Progenitor cell of endocrine pancreas (in vitro differentiated cells): ENCODE measurements at places on chromosomes 6 and 20.

DNA sequence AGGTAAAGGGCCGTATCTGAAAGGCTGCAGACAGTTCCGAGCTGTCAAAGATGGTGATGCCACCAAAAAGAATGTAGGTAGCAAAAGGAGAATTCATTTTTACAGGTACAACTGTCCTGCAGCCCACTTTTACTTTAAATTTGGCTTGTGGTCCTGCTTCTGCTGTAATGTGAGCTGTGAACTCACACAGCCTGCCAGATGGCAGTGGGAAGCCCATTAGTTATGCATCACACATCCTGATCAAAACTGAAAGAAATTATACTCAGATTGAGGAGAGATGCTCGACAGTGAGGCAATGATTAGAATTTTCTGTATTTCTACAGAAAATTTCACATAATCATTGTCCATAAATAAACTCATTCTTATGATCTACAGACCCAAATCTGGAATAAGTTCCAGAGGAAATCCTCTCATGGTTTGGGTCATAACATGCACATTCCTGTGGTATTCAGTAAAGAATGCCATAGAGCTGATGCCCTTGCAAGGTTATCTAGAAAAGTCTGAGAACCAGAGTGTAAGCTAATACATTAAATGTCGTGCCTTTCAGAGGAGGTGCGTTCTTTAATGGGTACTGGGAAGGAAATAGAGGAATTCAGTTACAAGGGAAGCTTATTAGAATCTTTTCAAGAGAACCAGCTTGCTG, 23.9 kb upstream of the E2F3 start:
- DNase-seq, result no peak

DNA sequence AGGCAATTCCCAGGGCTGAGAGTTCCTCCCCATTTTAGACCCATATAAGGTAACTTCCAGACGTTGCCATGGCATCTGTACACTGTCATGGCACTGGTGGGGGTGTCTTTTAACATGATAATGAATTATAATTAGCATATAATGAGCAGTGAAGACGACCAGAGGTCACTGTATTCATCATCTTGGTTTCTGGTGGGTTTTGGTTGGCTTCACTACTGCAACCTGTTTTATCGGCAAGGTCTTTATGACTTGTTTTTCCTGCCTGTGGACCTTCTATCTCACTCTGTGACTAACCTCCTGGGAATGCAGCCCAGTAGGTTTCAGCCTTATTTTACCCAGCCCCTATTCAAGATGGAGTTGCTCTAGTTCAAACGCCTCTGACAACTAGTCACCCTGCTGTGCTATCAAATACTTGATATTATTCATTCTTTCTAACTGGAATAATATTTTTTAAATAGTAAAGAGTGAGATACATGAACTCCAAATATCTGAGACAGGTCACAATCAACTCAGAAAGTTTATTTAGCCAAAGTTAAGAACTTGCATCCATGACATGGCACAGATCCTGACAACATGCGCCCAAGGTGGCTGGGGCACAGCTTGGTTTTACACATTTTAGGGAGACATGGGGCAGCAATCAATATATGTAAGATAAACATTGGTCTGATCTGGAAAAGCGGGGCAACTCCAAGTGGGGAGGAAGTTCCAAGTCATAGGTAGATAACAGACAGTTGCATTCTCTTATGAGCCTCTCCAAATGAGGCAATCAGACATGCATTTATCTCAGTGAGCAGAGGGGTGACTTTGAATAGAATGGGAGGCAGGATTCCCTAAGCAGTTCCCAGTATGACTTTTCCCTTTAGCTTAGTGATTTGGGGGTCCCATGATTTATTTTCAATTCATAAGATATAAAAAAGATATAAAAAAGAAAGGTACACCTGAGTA, 1.2 kb upstream of the UFL1 start:
- no peak for DNase-seq

DNA sequence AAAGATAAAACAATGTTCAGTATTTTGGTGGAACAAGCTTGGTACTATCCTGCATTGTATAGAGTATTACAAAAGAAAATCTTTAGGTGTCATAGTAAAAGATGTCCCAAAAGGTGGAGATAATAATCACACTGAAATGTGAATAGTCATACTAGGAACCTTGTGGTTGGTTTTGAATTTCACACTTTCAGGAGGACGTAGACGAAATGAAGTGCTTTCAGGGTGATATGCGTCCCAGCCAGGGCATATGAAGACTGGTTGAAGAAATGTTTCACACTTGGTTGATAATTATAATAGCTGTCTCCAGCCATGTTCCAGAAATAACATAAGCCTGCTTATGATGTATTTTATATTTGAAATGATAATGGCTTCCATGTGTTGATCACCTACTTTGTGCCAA, 60.4 kb downstream of the SCAND1 start:
- DNase-seq, result no peak

DNA sequence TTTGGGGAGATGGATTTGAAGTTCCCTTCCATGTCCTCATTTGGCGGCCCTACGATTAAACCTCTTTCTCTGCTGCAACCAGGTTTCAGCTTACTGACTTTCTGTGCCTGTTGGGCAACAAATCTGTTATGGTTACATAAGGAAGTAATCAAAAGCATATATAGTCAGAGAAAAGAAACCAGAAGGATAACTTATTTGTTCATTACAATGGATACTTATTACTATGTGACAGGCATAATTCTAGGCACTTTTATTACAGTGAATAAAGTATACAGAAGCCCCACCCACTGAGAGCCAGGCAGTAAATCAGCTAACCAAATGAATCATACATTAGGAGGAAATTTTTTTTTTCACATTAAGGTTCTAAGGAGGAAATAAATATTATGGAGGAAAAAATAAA, 9.6 kb upstream of the TRIM31 start:
- DNase-seq, result no peak

DNA sequence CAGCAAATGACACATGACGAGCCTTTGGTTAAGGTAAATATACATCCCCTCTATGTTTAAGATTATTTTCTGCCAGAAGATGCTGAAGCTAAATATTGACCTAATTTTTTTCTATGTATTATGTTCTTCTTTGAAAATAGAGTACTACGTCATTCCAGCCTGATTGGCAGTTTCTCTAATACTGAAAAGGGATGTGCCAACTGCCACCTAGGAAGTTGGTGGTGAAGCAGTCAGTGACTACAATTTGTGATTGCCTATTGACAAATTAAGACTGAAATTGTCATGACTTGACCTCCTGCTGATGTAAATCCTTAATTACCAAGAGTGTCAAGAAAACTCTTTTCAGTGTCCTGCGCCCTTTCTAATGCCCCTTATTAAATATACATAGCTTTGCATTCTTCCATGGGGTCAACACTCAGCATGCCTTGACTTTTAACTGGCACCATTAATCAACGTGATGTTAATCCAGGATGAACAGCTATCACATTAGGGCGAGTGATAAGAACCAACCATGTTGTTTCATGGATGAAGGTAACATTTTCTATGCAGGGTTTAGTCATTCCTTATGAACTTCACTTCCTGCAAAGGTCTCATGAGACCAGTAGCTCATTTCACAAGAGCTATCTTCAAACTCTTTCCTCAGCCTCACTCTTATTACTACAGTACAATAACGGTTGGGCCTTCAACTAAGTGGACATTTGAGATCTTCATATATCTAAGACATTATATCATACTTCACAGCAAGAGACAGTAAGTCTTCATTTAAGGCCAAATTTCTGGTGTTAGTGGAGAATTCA, 22.5 kb upstream of the SGK1 start:
- no peak for DNase-seq

GRCh38 chr6:11815231-11815630, 36.6 kb upstream of the ADTRP start:
- DNase-seq, result no peak

- no peak for DNase-seq
These were observed 3.8 kb downstream of the DIDO1 start for GRCh38 chr20:62922451-62922921.

- DNase-seq, result no peak
These were observed 68.0 kb upstream of the KCNQ5 start for GRCh38 chr6:72553531-72554511.

- no peak for DNase-seq
These were observed 59.4 kb downstream of the GFOD1 start for GRCh38 chr6:13427801-13428582.

DNA sequence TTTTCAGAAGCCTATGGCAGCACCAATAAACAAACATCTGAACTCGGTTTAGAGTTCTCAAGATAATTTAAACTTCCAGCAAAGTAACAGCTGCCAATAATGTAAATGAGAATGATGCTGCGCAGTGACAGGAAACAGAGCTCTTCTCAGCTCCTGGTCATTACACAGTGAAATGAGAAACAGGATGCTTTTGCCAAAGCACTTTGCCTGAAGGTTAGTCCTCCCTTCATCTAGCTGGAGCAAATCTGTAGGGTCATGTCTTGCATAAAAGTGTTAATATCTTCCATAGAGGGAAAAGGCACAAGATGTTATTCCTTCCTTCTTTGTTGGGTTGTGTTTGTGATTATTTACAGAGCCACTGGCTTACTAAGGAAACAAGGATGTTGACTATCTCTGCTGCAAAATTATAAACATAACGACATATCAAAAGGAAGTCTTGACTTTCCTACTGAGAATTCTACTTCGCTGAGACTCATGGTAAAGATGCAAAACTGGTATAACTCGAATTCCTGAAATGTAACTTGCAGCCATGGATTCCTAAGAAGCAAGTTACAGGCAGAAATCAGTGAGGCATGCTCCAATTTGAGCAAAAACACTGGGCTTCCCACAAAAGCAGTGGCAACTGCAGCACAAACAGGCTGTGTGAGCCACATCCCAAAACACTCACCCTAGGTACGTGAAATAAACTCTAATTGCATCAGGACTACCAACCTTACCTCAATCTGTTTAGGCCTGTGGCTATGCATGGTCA, 102.5 kb upstream of the BEND6 start:
- no peak for DNase-seq

DNA sequence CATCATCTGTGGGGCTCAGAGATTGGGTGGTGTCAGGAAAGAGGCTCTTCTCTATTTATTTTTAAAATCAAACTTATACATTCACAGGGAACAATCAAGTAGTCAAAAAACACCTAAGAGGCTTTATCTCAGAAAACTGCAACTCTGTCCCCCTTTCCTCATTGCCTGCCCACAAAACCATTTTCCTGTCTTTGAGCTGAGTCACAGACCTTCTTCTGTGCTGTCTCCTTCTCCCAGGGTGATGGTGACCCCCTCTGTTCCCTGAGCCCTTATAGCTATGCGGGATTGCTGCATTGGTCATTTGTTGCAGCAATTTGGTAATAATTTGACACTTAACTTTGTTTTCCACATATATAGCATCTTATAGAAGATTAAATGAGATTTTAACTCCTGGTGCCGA, 195.2 kb upstream of the PROKR2 start:
- no peak for DNase-seq

DNA sequence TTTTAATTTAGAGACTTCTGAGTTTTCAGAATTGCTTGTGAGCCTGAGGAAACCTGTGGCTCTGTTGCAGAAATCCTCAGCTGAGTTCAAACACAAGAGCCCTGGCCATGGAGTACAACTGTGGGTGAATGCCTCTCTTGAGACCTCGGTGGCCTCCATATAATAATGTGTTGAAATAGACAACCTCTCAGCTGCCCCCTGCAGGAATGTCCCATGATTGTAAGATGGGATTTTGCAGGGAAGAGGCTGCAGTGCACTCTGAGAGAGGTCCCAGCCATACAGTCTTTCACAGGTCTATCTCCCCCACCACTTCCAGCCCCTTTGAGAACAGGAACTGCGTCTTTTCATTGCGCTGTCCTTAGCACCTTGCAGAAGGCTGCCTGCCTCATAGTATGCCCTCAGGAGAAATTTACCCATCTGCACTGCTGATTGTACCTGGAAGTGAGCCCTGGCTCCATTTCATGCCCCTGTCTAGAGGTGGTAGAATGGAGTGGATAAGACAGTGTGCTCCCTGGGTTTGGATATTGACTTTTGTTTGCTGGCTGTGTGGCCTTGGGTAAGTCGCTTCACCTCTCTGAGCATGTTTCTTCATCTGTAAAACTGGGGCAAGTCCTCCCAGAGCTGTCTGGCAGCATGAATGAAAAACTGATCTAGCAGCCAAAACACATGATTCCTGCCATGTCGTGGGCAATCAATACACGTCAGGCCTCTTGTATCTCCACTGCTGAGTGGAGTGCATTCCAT, 16.8 kb upstream of the CDH22 start:
- no peak for DNase-seq

GRCh38 chr6:165098165-165098564, 211.2 kb downstream of the C6orf118 start:
- no peak for DNase-seq

GRCh38 chr6:7021301-7021700, 86.5 kb upstream of the RREB1 start:
- DNase-seq, result no peak

GRCh38 chr6:2526766-2527165, 224.0 kb downstream of the MYLK4 start:
- DNase-seq, result no peak

DNA sequence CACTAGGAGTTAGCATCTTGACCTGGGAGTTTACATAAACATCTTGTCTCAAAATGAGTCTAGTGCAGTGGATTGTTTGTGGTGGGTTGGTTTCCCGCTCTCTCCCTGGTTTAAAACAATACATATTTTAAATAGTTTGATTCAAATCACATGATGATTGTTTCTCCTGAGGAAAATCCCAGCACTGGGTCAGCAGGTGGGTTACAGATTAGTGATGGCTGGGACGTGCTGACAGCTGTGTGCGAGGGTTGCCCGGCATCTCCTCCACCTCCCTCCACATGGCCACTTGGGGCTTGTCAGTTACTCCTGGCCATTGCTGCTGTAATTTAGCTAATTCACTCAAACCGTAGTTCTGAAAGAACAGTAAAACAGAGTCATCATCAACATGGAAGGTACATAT, 306.4 kb upstream of the CITED2 start:
- DNase-seq, result no peak

- no peak for DNase-seq
These were observed 81.3 kb downstream of the C6orf52 start for GRCh38 chr6:10613077-10613476.

DNA sequence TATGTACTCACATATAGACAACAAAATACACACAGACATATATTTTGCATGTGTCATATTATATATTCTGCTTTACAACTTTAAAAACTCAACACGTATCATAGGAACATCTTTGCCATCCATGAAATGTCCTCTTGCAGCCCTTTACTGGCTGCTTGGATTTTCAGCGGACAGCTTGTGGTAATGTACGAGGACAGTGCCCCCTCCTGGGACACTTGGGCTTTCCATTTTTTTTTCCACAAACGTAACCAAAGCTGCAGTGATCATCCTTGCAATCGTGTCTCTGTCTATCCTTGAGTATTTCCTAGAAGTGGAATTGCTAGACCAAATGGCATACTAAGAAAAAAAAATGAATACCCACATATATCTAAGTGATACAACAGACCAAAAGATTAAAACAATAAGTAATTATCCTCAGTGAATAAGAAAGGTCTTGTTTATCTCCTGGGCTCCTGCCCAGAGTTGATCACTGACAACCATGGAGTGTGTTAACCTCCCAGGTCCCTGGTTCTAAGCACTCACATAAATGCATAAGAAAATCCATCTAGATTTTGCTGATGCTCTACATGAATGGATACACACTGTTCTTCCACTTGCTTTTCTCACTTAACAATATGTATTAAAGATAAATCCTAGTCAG, 18.1 kb downstream of the BPI start:
- DNase-seq, result no peak

GRCh38 chr6:149965194-149966020, 1.7 kb downstream of the ULBP1 start:
- no peak for DNase-seq
